ENCODE measurements at places on chromosomes 16 and 17. TPM values are rescaled to one million over a fixed set of nuclear protein-coding genes. Genes with fewer than 3 reads are reported as not detected.

DNA sequence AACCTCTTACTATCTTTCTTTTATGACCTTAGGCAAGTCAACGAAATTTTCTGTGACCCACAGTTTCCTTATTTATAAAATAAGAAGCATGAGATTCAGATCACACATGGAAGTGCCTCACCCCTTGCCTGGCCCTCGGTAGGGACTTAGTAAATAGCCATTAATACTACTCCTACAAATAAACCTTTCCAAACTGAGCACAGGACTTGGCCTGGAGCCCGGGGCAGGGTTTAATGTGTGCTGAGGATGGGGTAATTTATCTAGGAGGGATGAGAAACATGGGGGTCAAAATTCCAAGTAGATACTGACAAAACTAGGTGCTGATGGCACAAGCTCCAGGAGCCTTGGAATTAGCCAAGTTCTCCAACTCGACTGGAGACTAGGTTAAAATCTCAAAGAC lies 35.0 kb downstream of the PITPNC1 start:
- peaks cover 9% of the 10 kb centered on the region for H3K36me3 ChIP-seq
- DNase-seq = no peak
- H3K4me3 ChIP-seq = no peak overlapping the region
- H3K27ac ChIP-seq = no peak overlapping the region

GRCh38 chr17:46759141-46759540 lies 59.4 kb downstream of the WNT3 start:
- H3K4me1 ChIP-seq = peaks cover 47% of the 10 kb centered on the region
- H3K4me3 ChIP-seq = no peak overlapping the region
- no peaks in the 10 kb centered on the region for H3K27me3 ChIP-seq

- no peak overlapping the region for H3K4me3 ChIP-seq
- no peak overlapping the region for H3K27ac ChIP-seq
- H3K27me3 ChIP-seq = no peaks in the 10 kb centered on the region
- DNase-seq = no peak
Observed at GRCh38 chr16:617855-618254, 12.9 kb upstream of the WFIKKN1 start.

DNA sequence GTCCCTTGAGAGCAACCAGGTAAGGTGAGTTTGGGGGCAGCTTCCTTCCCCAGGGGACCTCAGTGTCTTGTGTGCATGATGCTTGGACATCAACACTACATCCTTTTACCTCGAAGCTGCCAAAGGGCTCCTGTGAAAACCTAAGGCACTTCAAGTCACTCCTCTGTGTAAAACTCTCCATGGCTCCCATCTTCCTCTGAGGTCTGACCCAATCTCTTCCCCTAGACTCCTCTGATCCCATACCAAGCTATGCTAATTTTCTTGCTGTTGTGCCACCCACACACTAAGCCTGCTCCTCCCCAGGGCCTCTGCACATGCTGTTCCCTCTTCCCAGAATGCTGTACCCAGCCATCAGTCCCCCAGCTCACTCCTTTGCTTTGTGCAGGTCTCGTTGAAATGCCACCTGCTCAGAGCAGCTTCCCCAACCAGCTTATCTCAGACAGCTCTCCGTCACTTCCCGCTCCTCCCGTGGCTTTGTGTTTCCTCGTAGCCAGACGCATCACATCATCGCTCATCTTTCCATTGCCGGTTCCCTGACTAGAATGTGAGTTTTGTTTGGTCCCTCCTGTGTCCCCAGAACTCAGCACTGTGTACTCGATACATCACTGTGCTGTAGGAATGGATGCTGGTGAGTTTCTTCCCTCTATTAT lies 78.4 kb downstream of the CNGB1 start:
- no peaks in the 10 kb centered on the region for H3K36me3 ChIP-seq
- H3K27ac ChIP-seq = peak overlapping the region; percentile 77
- peaks cover 4% of the 10 kb centered on the region for H3K27me3 ChIP-seq
- peaks cover 61% of the 10 kb centered on the region for H3K4me1 ChIP-seq
- DNase-seq = no peak

DNA sequence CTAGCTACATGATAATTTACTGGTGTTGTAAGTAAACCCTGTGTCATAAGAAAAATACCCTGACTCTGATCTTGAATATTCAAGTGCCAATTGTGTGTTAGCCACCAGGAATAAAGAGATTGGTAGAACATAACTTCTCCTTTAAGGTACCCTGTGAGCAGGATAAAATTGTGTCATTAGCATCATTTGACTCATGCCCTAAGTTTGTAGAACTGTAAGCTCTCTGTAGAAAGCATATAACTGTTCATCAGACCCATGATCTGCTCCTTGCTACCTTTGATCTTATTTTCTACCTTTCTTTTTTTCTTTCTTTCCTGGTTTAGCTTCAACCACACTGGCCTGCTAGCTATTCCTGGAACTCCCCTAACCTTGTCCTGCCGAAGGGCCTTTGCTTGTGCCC lies 35.8 kb downstream of the PTRH2 start:
- peak overlapping the region; percentile 64 for H3K27ac ChIP-seq
- peaks cover 2% of the 10 kb centered on the region for H3K27me3 ChIP-seq
- peaks cover 89% of the 10 kb centered on the region for H3K4me1 ChIP-seq

DNA sequence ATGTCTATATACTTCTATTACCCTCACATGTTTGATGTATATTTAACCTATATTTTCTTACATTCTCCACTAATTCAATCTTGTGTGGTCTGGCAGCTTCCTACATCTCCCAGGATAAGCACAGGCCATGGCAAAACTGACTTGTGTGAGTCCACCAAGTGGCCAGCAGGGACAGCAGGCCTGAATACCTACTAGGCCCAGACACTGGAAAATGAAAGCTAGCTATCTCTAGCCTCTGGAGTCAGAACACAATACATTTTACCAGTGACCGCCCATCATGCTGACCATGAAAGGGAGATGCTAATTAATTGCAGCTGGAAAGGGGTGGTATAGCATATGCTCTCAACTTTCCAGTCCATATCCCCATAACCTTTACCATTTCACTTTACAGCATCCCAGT lies 132.3 kb downstream of the PCTP start:
- no peak for DNase-seq
- no peaks in the 10 kb centered on the region for H3K27me3 ChIP-seq
- H3K36me3 ChIP-seq = no peaks in the 10 kb centered on the region

- peak overlapping the region; percentile 72 for H3K27ac ChIP-seq
- H3K27me3 ChIP-seq = no peaks in the 10 kb centered on the region
- H3K4me3 ChIP-seq = peak overlapping the region; percentile 90
- peaks cover 55% of the 10 kb centered on the region for H3K4me1 ChIP-seq
- no peak for DNase-seq
- H3K36me3 ChIP-seq = peaks cover 5% of the 10 kb centered on the region
Observed at GRCh38 chr16:19115148-19116021, 1.6 kb downstream of the ITPRIPL2 start.

DNA sequence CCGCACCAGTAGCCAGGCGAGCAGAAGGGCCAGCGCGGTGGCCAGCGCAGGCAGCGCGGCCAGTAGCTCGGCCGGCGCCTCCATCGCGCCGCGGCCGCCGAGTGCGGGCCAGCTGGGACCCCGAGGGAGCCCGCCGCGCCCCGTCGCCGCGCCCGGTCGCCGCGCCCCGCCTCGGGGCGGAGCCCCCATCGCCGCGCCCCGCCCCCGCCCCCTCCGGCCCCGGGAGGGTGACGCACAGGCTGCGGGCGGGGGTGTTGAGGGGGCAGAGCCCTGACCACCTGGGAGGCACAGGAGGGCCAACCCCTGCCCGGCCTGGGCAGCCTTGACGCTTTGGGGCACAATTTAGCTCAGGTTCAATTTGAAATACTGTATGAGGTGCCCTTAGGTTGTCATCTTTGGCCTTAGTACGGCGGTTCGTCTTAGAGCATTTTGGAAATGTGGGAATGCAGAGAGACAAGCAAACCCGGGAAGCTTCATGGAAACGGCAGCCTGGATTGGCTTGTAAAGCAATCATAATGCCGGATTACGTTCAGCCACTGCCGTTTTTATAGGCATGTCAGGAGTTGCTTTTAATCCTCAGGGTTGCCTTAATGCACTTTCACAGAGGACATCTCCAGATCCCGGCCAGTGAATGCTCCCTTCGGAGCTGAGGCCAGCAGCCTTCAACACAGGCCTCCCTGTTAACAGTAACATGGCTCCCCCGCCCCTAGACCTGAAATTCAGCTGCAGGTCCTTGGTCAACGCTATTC lies at the start of gene MXRA7:
MXRA7 (minus strand) TSS at position 103 of the 749 bp plus-strand sequence; CDS start at position 84, 19 bp downstream.
- peak within 1 kb of the TSS; percentile 99 for H3K4me3 ChIP-seq
- H3K27ac ChIP-seq = peak within 1 kb of the TSS; percentile 99
- peaks cover 65% of the 10 kb centered on the region for H3K4me1 ChIP-seq
- no peak for DNase-seq

DNA sequence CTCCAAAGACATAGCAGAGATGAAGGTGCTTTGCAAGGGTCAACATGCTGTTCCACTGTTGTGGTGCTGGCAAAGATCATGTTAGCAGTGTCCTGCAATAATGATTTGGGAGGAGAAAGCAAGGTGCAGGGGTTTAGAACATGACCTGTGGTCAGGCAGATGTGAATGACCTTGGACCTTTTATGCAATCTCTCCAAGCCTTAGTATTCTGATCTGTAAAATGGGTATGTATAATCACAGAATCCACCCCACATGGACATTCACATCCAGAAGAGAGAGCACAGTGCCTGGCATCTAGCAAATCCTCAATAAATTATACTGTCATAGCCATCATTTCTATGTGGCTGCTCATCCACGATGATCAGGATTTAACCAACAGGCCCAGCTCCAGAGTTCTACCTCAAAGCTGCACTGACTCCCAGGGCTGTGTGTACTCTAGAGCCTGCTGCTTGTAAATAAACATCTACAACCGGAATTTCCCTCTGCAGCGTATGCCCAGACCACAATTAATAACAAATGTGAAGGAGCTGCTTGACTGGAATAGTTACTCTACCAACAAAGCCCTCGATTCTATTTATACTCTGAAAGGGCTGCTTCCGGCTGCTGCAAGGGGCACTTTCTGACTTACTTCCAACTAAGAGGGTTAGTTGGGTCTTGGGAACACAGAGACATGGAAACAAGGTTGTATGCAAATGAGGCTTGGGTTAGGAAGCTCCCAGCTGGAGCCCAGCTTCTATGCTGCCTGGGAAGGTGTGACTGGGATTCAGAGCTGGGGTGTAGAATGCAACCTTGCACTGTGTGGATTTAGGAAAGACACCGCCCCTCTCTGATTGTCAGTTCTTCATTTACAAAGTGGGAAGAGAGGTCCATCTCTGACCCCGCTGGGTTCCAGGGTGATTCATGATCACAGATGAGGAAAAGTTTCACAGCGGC lies 265.2 kb downstream of the XYLT1 start:
- no peaks in the 10 kb centered on the region for H3K27me3 ChIP-seq
- no peak overlapping the region for H3K4me3 ChIP-seq
- H3K4me1 ChIP-seq = peaks cover 20% of the 10 kb centered on the region
- H3K27ac ChIP-seq = peak overlapping the region; percentile 47
- H3K36me3 ChIP-seq = no peaks in the 10 kb centered on the region

GRCh38 chr16:57255686-57256415 lies 10.8 kb downstream of the ARL2BP start:
- no peak for DNase-seq
- peaks cover 2% of the 10 kb centered on the region for H3K27me3 ChIP-seq
- H3K36me3 ChIP-seq = peaks cover 7% of the 10 kb centered on the region
- peaks cover 11% of the 10 kb centered on the region for H3K4me1 ChIP-seq

DNA sequence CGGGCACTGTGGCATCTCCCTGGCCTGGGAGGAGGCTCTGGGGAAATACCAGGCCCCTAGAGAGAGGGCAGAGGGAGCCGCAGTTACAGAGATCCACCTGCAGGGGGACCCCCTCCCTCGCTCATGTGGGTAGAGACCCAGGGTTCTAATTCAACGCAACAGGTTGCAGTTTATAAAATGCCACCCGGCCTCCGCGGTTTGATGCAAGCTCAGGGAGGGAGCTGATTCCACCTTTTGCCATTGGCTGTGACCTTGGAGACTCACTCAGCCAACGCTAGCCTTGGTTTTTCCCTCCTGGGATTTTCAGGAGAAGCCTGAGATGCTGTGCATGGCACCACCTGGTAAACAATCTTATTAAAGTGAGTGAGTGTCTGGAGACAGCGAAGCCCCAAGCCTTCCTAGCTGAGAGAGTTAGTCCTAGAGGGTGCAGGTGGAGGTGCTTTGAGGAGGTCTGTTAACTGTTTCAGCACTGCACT lies 12.1 kb downstream of the TTLL6 start:
- H3K4me1 ChIP-seq = peaks cover 38% of the 10 kb centered on the region
- no peak overlapping the region for H3K4me3 ChIP-seq
- H3K27me3 ChIP-seq = peaks cover 25% of the 10 kb centered on the region
- no peak for DNase-seq

DNA sequence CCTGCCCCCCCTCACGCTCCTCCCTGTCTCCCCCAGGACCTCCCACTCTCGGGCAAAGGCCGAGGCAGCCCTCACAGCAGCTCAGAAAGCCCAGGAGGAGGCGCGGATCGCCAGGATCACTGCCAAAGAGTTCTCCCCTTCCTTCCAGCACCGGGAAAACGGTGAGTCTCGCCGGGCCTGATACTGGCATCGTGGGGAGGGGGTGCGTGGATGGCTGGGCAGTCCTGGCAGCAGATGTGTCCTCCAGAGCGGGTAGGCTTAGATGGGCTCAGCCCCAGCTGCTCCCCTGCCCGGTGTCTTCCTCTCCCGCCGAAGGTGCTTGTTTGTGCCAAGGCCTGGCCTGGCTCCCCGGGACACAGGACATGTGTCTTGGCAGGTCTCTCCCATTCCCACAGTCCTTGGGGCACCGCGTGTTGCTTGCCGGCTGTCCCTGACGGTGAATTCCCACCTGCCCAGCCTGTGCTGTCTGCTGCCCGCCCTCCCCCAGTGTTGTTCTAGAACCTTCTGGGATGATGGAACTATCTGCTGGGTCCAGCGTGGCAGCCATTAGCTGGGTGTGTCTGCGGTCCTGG lies 81.6 kb downstream of the KLHDC4 start:
- peaks cover 20% of the 10 kb centered on the region for H3K4me1 ChIP-seq
- H3K36me3 ChIP-seq = no peaks in the 10 kb centered on the region

- peaks cover 13% of the 10 kb centered on the region for H3K27me3 ChIP-seq
- no peak overlapping the region for H3K27ac ChIP-seq
- H3K36me3 ChIP-seq = peaks cover 9% of the 10 kb centered on the region
- no peak for DNase-seq
- no peak overlapping the region for H3K4me3 ChIP-seq
Observed at GRCh38 chr17:19613979-19614378, 34.6 kb upstream of the ALDH3A2 start.

DNA sequence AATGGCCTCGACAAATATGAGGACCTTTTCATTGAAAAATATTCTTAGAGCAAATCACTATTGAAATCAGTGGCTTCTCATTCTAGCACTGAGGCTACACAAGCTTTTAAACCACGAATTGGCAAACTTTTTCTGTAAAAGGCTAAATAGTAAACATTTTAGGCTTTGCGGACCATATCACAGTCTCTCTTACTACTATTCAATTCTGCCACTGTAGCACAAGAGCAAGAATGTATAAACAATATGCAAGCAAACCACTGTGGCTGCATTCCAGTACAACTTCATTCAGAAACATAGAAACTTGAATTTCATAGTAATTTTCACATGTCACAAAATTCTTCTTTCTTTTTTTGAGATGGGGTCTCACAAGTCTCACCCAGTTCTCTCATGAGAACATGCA lies 49.1 kb downstream of the PHLPP2 start:
- H3K4me1 ChIP-seq = no peaks in the 10 kb centered on the region
- peaks cover 33% of the 10 kb centered on the region for H3K36me3 ChIP-seq
- H3K27ac ChIP-seq = no peak overlapping the region
- H3K27me3 ChIP-seq = no peaks in the 10 kb centered on the region
- no peak for DNase-seq

Gene ANKRD13B
- 2.4 TPM for total RNA-seq

Gene CA5A
- total RNA-seq = not detected

Gene PPL
- total RNA-seq = not detected

Gene OR2C1
- total RNA-seq = not detected

Gene TPSB2
- not detected for total RNA-seq

Gene TBC1D3
- total RNA-seq = 0.10 TPM

Gene KRTAP3-1
- total RNA-seq = 2.9 TPM

Gene ESRP2
- 0.21 TPM for total RNA-seq

Gene DRC3
- total RNA-seq = 0.64 TPM

Gene TP53
- 65.1 TPM for total RNA-seq
